ENCODE measurements at places on chromosomes 5 and 9. TPM values are rescaled to one million over a fixed set of nuclear protein-coding genes. Genes with fewer than 3 reads are reported as not detected.

GRCh38 chr9:27527702-27528075 is 1.9 kb downstream of the MOB3B start:
- H3K4me1 ChIP-seq = peaks cover 64% of the 10 kb centered on the region
- H3K4me3 ChIP-seq = peak overlapping the region; percentile 94
- peaks cover 3% of the 10 kb centered on the region for H3K27me3 ChIP-seq
- no peak for DNase-seq

GRCh38 chr5:97544240-97544639 is 361.2 kb upstream of the RIOK2 start:
- no peak overlapping the region for H3K4me3 ChIP-seq
- peaks cover 32% of the 10 kb centered on the region for H3K4me1 ChIP-seq
- H3K36me3 ChIP-seq = peaks cover 3% of the 10 kb centered on the region
- H3K27me3 ChIP-seq = no peaks in the 10 kb centered on the region

GRCh38 chr5:84623019-84623418 is 238.3 kb upstream of the EDIL3 start:
- H3K36me3 ChIP-seq = no peaks in the 10 kb centered on the region
- DNase-seq = no peak
- H3K4me1 ChIP-seq = no peaks in the 10 kb centered on the region
- no peak overlapping the region for H3K27ac ChIP-seq

DNA sequence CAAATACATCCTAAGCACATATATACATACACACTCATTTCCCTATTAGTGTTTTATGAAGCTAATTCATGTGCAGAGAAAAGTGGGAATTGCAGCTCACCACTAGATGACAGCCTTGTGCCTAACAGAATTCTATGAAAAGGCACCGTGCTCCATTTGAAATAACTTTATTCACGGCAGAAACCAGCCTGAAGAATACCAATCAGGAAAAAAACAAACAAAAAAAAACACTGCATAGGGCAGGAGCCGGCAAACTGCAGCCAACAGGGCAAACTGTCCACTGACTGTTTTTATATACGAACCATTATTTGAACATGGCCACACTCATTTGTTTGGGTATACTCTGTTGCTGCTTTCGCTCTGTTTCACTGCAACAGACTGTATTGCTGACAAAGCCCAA is 33.6 kb downstream of the ERMP1 start:
- H3K27me3 ChIP-seq = no peaks in the 10 kb centered on the region
- H3K36me3 ChIP-seq = peaks cover 17% of the 10 kb centered on the region
- H3K27ac ChIP-seq = no peak overlapping the region
- H3K4me3 ChIP-seq = no peak overlapping the region

GRCh38 chr5:139925650-139926640 is 117.2 kb downstream of the NRG2 start:
- no peak overlapping the region for H3K27ac ChIP-seq
- DNase-seq = no peak
- no peak overlapping the region for H3K4me3 ChIP-seq
- H3K27me3 ChIP-seq = peaks cover 12% of the 10 kb centered on the region
- H3K4me1 ChIP-seq = no peaks in the 10 kb centered on the region
- no peaks in the 10 kb centered on the region for H3K36me3 ChIP-seq

GRCh38 chr9:131590449-131590848 is 45.1 kb downstream of the PRRT1B start:
- H3K27ac ChIP-seq = no peak overlapping the region
- no peaks in the 10 kb centered on the region for H3K27me3 ChIP-seq
- H3K4me3 ChIP-seq = no peak overlapping the region
- no peak for DNase-seq

- H3K36me3 ChIP-seq = no peaks in the 10 kb centered on the region
- H3K27me3 ChIP-seq = no peaks in the 10 kb centered on the region
- DNase-seq = peak; percentile 61
- no peaks in the 10 kb centered on the region for H3K4me1 ChIP-seq
- no peak overlapping the region for H3K4me3 ChIP-seq
Measured at GRCh38 chr5:10649666-10650380, 86.0 kb downstream of the ANKRD33B start.

- H3K36me3 ChIP-seq = no peaks in the 10 kb centered on the region
- H3K27me3 ChIP-seq = no peaks in the 10 kb centered on the region
- no peak overlapping the region for H3K27ac ChIP-seq
- no peak overlapping the region for H3K4me3 ChIP-seq
- no peak for DNase-seq
- peaks cover 14% of the 10 kb centered on the region for H3K4me1 ChIP-seq
Measured at GRCh38 chr5:81842795-81843398, 92.0 kb upstream of the SSBP2 start.

DNA sequence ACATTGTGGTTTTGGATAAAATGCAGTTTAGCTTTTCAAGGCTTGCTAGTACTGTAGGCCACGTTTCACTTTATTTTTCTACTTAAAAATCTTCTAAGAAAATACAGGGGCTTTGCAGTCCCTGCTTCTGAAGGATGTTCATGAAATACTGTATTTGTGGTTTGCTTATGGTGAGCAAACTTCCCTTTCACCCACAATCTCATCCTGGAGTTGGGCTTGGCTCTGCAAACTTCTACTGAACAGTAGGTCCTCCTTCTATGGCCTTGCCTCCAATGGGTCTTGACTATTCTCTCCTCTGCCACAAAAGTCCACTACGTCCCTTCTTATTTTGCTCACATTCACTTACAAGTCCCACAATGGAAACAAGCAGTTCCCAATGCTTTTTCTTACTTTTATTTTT is 502.7 kb upstream of the KLF4 start:
- H3K4me1 ChIP-seq = no peaks in the 10 kb centered on the region
- no peaks in the 10 kb centered on the region for H3K27me3 ChIP-seq
- DNase-seq = no peak
- H3K36me3 ChIP-seq = no peaks in the 10 kb centered on the region

GRCh38 chr5:78294248-78295034 is at the start of gene AP3B1:
AP3B1 (minus strand) TSS chr5:78294698; CDS start chr5:78294579, 119 bp downstream.
- DNase-seq = peak; percentile 99
- peak within 1 kb of the TSS; percentile 93 for H3K4me3 ChIP-seq
- no peaks in the 10 kb centered on the region for H3K36me3 ChIP-seq
- H3K4me1 ChIP-seq = peaks cover 29% of the 10 kb centered on the region

DNA sequence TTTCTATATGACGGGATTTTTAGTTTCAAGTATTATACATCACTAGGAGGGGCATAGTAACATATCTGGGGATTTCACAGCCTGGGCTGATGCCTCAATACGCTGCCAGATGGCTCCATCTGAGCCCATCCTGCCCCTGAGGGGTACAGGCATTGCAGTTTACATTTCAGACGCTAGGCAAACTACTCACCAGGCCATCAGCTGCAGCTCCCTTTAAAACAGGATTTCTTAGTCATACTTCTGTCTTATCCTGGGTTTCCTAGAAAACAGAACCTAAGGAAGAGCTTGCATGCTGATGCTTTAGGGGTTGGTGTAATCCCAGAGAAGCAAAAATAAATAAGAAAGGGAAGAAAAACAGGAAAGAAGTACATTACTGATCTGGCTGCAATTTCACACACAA is 372.8 kb upstream of the PIK3R1 start:
- H3K27ac ChIP-seq = no peak overlapping the region
- H3K4me1 ChIP-seq = peaks cover 39% of the 10 kb centered on the region
- no peaks in the 10 kb centered on the region for H3K27me3 ChIP-seq
- peak; percentile 23 for DNase-seq
- no peak overlapping the region for H3K4me3 ChIP-seq
- H3K36me3 ChIP-seq = no peaks in the 10 kb centered on the region

GRCh38 chr9:85900504-85901201 is 40.3 kb upstream of the NAA35 start:
- H3K27ac ChIP-seq = no peak overlapping the region
- no peaks in the 10 kb centered on the region for H3K27me3 ChIP-seq
- no peaks in the 10 kb centered on the region for H3K4me1 ChIP-seq
- H3K4me3 ChIP-seq = no peak overlapping the region
- H3K36me3 ChIP-seq = no peaks in the 10 kb centered on the region

DNA sequence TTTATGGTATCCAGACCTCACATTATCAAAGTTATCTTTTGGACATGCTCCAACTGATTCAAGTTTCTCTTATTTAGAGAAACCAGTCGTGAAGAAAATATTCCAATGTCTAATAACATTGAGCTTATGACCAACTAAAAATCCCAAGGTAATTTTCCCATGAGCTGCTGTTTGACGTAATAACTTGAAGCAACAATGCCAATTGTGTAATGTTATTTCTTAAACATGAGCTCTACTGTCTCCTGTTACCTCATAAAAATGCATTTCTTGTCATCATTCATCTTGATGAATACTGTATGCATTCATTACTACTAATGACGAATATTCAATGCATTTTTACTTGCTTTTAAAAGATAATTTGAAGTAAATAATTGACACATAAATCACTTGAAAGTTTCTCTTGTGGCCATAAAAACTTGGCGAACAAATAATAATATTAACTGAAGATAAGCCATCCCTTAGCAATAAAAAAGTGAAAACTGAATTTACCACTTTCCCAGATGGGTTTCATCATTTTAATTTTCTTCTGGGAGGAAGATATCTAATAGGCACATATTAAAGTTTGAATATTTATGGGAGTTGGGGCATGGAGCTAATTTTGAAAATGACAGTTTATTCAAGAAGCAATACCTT is 424 bp upstream of the MARCOL start:
- DNase-seq = no peak
- H3K4me1 ChIP-seq = no peaks in the 10 kb centered on the region
- no peaks in the 10 kb centered on the region for H3K36me3 ChIP-seq
- no peak overlapping the region for H3K27ac ChIP-seq

DMXL1 gene
- 40.6 TPM for total RNA-seq

GRM6 gene
- 0.05 TPM for total RNA-seq

CCDC180 gene
- total RNA-seq = 5.9 TPM

CTNND2 gene
- 8.6 TPM for total RNA-seq

UBE2QL1 gene
- total RNA-seq = 0.46 TPM

CD74 gene
- total RNA-seq = 28.2 TPM

TTF1 gene
- total RNA-seq = 18.3 TPM

ENTPD2 gene
- 8.3 TPM for total RNA-seq

CACNA1B gene
- 11.5 TPM for total RNA-seq

ACTBL2 gene
- total RNA-seq = not detected

DOCK2 gene
- total RNA-seq = 4.6 TPM

TTC23L gene
- total RNA-seq = 1.6 TPM

EGR1 gene
- total RNA-seq = 28.5 TPM
